ENCODE measurements at places on chromosomes 1 and 21. TPM values are rescaled to one million over a fixed set of nuclear protein-coding genes. Genes with fewer than 3 reads are reported as not detected.

The LRRC8B gene
- 25.6 TPM for total RNA-seq

DNA sequence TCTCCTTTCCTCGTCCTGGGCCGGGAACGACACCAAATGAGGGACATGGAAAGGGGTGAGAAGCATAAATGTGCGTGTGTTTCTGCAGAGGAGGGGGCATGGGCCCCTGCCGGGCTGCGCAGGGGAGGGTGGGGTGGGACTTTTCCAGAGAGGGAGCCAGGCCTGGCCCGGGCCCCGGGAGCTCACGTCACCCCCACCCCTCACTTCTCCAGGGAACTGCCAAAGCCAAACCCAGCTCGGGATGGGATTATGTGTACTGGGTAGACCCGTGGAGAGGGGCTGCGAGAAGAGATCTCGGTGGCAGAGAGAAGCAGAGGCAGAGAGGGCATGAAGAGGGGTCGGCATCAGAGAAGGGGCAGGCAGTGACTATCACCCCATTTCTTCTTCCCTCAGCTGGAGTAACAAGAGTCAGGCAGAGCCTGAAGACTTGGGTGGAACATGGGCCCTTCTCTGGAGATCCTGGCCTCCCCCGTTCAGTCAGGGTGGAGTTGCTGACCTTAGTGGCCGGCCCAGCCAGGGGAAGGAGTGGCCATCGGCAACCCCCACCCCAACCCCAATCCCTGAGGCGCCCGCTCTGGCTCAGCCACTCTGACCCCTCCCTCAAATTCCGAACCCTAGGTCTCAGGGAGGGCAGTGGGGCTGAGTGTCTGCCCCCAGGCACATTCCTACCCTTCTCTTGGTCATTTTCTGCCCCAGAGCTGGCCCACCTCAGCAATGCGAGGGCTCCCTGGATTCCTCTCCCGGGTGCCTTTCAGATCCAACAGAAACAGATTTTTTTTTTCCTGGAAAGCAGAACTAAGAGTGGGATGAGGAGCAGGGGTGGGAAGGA, 1.2 kb downstream of the ADAMTSL4 start:
- no peaks in the 10 kb centered on the region for H3K27me3 ChIP-seq
- no peak overlapping the region for H3K27ac ChIP-seq
- H3K36me3 ChIP-seq = no peaks in the 10 kb centered on the region
- no peak for DNase-seq

- no peak for DNase-seq
- peak overlapping the region; percentile 63 for H3K27ac ChIP-seq
- peaks cover 28% of the 10 kb centered on the region for H3K4me1 ChIP-seq
- H3K27me3 ChIP-seq = no peaks in the 10 kb centered on the region
- no peaks in the 10 kb centered on the region for H3K36me3 ChIP-seq
- H3K4me3 ChIP-seq = no peak overlapping the region
These were observed 21.6 kb downstream of the TCEA3 start for GRCh38 chr1:23403038-23403336.

The S100B gene
- 3.2 TPM for total RNA-seq
